ENCODE measurements at places on chromosomes 7 and 10.

DNA sequence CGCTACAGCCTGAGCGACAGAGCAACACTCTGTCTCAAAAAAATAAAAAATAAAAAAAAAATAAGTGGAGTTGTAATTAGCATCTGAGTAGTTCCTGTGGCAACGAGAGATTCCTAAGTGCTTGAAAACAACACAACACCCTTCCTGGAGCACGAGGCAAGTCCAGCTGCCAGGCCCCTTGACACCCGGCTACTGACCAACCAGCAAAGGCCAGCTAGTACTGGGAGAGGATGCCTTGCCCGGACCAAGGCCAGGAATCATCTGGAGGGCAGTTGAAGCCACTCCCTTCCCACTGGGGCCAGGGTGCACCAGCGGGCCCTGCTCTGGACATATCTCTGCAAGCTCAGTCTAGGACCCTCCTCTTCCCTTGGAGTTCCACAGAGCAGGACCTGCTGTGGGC, 536 bp downstream of the C10orf105 start:
- DNase-seq = no peak

DNA sequence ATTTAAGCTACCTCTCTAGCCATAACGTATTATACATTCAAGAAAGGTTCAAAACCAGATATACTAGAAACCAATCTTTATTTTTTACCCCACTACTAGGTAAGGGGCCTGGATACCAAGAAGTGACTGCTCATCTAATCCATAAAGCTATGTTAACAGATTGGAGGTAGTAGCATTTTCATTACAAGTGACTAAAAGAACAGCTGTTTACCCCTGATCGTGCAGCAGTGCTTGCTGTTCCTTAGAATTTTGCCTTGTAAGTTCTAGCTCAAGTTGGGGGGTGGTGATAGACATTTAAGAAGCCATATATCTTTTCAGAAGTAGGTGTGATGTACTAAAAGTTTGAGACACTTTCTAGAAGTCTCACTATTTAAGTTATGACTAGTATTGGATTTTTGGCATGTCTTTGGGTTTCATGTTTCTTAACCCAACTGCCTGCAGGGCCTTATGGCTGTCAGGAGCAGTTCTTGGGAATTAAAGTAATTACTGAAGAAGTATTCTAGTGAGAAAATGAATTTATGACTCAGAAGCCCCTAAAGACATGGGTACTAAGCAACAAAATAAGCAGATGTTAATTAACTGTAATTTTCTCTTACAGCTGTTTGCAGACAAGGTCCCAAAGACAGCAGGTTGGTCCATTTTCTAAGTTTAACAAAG, 2.3 kb downstream of the PPIA start:
- DNase-seq = no peak

DNA sequence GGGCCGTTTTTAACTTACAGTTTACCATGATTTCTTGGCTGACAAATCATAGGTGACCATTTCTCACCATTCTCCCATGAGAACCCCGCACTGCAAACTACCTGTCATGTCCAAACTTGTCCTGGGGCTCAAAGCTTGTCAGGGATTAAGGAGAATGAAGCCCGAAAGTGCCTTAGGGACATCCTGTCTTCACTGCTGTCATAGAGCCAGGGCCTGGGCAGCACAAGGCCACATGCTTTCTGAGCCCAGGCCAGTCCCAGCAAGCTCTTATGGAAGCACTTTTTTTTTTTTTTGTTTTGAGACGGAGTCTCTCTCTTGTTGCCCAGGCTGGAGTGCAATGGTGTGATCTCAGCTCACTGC, 33.9 kb downstream of the CCM2 start:
- DNase-seq = no peak

DNA sequence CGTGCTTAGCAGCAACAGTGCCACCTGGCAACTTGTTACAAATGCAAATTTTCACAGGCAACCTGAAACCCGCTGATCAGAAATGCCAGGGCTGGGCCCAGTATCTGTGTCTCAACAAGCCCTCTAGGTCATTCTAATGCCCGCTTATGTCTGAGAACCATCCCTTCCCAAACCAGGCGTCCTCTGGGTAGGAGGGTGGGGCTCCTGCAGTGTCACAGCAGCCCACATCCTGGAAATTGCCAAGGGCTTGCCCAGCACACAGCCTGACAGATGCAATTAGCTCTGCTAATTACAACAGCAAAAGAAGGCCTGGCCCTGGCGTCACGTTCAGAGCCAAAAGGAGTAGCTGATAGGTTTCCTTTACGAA, 15.9 kb downstream of the ITPRIP start:
- DNase-seq = no peak

DNA sequence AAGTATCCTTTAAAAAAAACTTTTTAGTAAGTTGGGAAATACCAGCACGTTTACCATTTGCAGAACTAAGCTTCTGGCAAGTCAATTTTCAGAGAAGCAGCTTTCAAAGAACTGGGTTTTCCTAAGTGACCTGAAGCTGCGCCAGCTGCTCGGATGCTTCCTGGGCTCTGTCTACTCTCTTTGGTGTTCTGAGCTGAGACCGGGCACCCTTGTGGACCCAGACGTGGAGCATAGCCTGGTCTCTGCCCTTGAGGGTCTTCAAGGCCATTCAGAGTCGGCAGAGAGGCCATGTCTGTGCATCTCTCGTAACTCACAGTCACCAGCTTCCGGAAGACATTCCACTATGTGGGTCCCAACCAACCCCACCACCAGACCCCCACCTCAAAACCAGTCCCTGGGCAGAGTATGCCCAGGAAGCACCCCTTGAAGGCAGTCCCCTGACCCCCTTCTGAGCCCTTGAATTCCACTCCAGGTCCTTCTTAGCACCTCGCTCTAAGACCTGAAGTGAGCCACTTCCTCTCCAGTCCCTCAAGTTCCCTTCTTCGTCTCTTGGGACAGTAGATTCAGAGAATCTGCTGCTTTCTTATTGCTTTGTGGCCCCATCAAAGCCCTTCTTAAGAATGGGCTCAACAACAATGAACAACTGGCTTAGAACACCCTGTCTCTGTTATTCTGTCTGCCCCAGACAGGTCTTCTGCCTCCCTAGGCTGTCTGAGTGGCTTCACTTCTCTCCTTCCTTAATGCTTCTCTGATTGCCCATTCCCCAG, 8.5 kb downstream of the CALML5 start:
- DNase-seq = no peak

DNA sequence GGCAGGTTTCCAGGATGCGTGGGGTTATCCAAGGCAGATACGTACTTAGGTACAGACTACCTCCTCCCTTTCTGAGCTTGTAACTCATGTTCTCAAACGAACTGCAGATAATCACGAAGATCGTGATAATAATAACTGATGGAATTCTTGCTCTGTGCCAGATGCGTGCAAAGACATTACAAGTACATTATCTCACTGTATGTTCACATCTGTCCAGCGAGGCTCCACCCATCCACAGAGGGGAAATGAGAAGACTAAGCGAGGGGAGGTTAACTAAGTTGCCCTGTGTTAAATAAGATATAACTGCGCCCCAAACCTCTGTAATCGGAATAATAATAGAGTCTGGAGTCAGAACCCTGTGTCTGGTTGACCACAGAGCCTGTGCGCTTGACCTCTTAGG, 1.9 kb downstream of the GALNT17 start:
- no peak for DNase-seq

- DNase-seq = no peak
Observed at GRCh38 chr7:157540606-157541294, 203.9 kb downstream of the DNAJB6 start.

- no peak for DNase-seq
Observed at GRCh38 chr7:50729962-50730361, 52.7 kb downstream of the GRB10 start.

- no peak for DNase-seq
Observed at GRCh38 chr10:60977161-60978122, 33.5 kb upstream of the RHOBTB1 start.

- peak; percentile 45 for DNase-seq
Observed at GRCh38 chr10:7407368-7408290, 3.2 kb downstream of the SFMBT2 start.

DNA sequence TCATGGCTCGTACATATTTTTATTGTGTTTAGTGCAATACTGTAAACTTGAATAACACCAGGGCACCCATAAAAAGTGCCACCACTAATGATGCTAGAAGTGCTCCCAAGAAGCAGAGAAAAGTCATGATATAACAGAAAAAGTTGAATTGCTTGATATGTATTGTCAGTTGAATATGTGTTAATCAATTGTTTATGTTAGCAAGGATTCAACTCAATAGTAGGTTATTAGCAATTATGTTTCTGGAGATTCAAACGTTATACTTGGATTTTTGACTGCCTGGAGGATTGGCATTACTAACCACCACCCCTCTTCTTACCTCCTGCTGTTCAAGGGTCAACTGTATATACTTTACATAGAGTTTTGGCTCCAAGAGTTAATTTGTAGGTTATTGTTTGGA, 168.3 kb downstream of the CPED1 start:
- no peak for DNase-seq

All from nucleus accumbens (tissue), 56 donors.